Ascending aorta (tissue), 2 donors: ENCODE measurements at places on chromosomes 11 and 22. TPM values are rescaled to one million over a fixed set of nuclear protein-coding genes. Genes with fewer than 3 reads are reported as not detected.

The FIBIN gene
- 59.1 TPM for total RNA-seq

The KCNK4 gene
- not detected for total RNA-seq

- H3K27me3 ChIP-seq, result no peaks in the 10 kb centered on the region
- no peak overlapping the region for H3K4me3 ChIP-seq
- H3K36me3 ChIP-seq, result no peaks in the 10 kb centered on the region
Observed at GRCh38 chr11:111452146-111452545, 60.0 kb downstream of the BTG4 start.

DNA sequence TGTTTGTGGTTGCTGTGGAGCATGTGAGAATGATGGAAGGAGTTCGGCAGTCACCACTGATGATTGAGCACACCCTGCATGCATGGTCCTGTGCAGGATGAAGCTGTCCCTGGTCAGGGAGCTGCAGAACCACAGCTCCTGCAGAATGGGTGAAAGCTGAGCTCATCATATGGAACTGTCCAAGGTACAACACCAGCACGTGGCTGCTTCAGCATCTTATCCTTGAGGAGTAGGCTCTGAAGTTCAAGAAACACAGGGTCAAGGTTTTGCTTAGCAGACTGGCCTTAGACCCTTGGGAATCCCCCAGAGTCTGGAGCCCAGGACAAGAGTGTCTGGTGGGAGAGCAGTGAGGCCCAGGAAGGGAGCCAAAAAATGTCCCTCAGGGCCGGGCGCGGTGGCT is 182.4 kb upstream of the LARGE1 start:
- no peak overlapping the region for H3K27ac ChIP-seq
- no peaks in the 10 kb centered on the region for H3K4me1 ChIP-seq
- no peaks in the 10 kb centered on the region for H3K27me3 ChIP-seq
- DNase-seq, result no peak

- no peak for DNase-seq
- no peak overlapping the region for H3K4me3 ChIP-seq
- H3K4me1 ChIP-seq, result peaks cover 9% of the 10 kb centered on the region
- no peaks in the 10 kb centered on the region for H3K36me3 ChIP-seq
- H3K27ac ChIP-seq, result no peak overlapping the region
Observed at GRCh38 chr22:24466716-24467328, 28.3 kb upstream of the UPB1 start.

The SPDYC gene
- not detected for total RNA-seq

DNA sequence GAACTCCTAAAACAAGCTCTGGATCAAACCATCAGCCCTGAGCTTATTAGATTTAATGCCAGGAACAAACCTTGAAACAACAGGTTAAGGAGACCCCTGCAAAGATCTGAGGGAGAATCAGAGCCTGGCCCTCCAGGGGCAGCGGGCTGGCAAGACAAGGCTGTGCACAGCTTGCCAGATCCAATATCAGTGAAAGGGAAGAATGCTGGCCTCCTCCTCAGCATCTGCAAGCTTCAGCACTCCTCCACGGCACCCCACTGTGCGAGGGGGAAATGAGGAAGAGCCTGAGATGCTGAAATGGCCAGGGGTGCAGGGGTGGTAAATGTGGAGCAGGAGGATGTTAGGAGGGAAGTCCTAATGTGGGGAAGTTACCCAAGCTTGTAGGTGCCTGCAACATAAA is 167.0 kb downstream of the TENM4 start:
- no peaks in the 10 kb centered on the region for H3K4me1 ChIP-seq
- H3K27ac ChIP-seq, result no peak overlapping the region
- DNase-seq, result no peak
- no peak overlapping the region for H3K4me3 ChIP-seq

The OR2D3 gene
- not detected for total RNA-seq

The PRODH gene
- total RNA-seq, result 1.4 TPM

DNA sequence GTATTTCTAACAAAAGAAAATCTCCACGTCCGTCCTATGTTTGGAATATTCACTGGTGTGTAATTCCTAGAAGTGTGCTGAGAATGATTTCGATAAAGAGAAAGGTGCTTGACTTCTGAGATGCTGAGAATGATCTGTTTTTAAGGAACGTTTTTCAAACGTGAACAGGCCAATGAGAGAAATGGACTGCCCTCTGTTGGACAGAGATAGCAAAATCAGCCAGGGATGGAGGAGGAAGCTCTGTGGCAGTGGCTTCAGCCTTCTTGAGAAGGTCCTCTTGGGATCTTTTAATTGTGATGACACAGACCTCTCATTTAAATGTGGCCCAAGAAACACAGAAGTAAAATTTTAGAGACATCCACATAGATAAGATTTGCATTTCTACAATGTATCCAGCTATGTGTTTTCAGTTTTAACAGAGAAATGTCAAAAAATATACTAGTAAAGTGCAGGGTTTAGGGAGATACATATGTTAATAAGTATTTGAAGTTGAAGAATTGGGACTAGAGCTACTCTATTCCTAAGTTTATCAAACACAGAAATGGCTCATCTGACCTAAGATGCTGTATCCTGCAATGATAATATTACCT is 84.0 kb upstream of the RCN1 start:
- no peak overlapping the region for H3K4me3 ChIP-seq
- no peaks in the 10 kb centered on the region for H3K36me3 ChIP-seq
- DNase-seq, result no peak
- no peaks in the 10 kb centered on the region for H3K27me3 ChIP-seq
- H3K4me1 ChIP-seq, result no peaks in the 10 kb centered on the region
- no peak overlapping the region for H3K27ac ChIP-seq

The PTS gene
- 13.5 TPM for total RNA-seq

- no peaks in the 10 kb centered on the region for H3K27me3 ChIP-seq
- DNase-seq, result no peak
- no peaks in the 10 kb centered on the region for H3K36me3 ChIP-seq
- no peak overlapping the region for H3K27ac ChIP-seq
- H3K4me3 ChIP-seq, result no peak overlapping the region
Observed at GRCh38 chr11:93432247-93432646, 101.7 kb downstream of the DEUP1 start.

GRCh38 chr11:64859542-64860414 is 15.3 kb upstream of the CDC42BPG start:
- peaks cover 43% of the 10 kb centered on the region for H3K4me1 ChIP-seq

DNA sequence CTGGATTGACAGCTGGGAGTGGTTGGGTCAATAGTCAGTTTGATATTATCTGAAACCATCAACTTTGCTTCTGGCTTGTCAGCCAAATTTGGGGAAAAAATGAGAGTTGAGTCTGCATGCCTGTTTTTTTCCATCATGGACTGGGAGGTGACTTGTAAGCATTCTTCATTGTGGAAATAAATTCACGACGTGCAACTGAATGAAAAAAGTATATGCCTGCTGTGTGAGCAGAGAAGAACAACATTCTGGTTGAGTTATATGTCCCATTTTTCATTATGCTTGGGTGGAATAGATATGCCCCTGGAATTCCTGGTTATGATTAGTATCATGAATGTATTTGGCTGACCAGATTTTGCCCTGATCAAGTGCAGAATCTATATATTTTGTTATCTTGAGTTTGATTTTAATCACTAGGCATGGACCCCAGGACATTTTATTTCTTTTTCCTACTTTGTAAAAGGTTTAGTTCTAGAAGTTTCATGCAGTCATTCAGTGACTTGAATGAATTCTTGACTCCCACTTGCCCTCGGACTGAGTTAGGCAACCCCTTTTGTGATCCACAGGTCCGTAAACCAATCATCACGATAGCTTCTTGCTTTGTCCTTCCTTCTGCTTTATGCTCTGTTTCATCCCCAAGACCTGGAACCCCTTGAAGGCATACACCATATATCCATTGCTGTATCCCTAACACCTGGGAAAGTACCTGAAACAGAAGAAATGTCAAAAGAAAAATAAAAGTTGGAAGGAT is 205.8 kb downstream of the NAV2 start:
- no peaks in the 10 kb centered on the region for H3K27me3 ChIP-seq
- H3K4me3 ChIP-seq, result no peak overlapping the region
- peaks cover 24% of the 10 kb centered on the region for H3K36me3 ChIP-seq
- no peak for DNase-seq

The SPI1 gene
- total RNA-seq, result 98.2 TPM

- no peak overlapping the region for H3K4me3 ChIP-seq
- no peaks in the 10 kb centered on the region for H3K4me1 ChIP-seq
- H3K27me3 ChIP-seq, result no peaks in the 10 kb centered on the region
- H3K36me3 ChIP-seq, result no peaks in the 10 kb centered on the region
Observed at GRCh38 chr22:22710719-22711531, 66.5 kb downstream of the GGTLC2 start.

The RPLP2 gene
- total RNA-seq, result 897 TPM

DNA sequence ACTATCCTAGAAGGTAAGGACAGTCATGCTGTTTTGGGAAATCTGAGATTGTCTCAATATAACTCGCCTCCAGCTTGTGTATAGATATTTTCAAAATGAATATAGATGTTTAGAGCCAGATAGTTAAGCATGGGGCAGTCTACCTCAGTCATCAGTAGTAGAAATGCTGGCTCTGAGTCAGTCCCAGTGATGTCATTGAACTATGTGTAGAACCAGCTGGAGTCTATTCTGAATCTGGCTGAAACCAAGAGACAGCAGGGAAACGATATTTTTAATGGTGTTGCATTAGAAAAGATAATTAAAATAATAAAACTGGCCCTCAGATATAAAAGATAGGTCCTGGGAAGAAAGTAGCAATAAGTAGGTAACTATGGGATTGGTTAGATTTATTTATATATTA is 25.9 kb downstream of the PIWIL4 start:
- H3K4me1 ChIP-seq, result no peaks in the 10 kb centered on the region
- H3K27ac ChIP-seq, result no peak overlapping the region
- no peak overlapping the region for H3K4me3 ChIP-seq
- H3K27me3 ChIP-seq, result no peaks in the 10 kb centered on the region
- H3K36me3 ChIP-seq, result peaks cover 17% of the 10 kb centered on the region

The TEX12 gene
- not detected for total RNA-seq

- H3K4me1 ChIP-seq, result no peaks in the 10 kb centered on the region
- H3K4me3 ChIP-seq, result no peak overlapping the region
- DNase-seq, result no peak
- H3K27ac ChIP-seq, result no peak overlapping the region
- H3K36me3 ChIP-seq, result peaks cover 12% of the 10 kb centered on the region
Observed at GRCh38 chr22:23688121-23688520, 2.7 kb upstream of the RGL4 start.

GRCh38 chr11:44952082-44952481 is 1.4 kb upstream of the TP53I11 start:
- DNase-seq, result no peak
- no peaks in the 10 kb centered on the region for H3K36me3 ChIP-seq
- H3K4me3 ChIP-seq, result no peak overlapping the region
- no peaks in the 10 kb centered on the region for H3K27me3 ChIP-seq
- no peaks in the 10 kb centered on the region for H3K4me1 ChIP-seq

- no peaks in the 10 kb centered on the region for H3K36me3 ChIP-seq
- no peaks in the 10 kb centered on the region for H3K4me1 ChIP-seq
- H3K27ac ChIP-seq, result no peak overlapping the region
- H3K4me3 ChIP-seq, result no peak overlapping the region
Observed at GRCh38 chr22:49042877-49043859, 784.5 kb downstream of the BRD1 start.

DNA sequence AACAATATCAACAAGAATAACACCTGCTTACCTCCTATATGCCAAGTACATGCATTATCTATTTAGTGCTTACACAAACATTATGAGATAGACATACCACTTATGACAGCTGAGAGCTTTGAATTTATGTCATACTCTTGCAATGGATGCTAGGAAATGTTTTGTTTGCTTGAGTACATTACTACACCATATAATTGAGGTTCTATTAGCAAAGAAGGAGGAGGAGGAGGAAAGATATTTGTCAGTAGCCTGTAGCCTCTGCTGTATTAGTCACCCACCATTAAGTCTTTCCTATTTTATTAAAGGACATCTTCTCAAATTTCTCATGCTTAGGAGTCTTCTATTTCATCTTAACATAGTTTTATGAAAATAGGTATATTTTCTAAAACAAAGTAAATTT is 6.4 kb downstream of the ANO5 start:
- H3K4me3 ChIP-seq, result no peak overlapping the region
- H3K4me1 ChIP-seq, result no peaks in the 10 kb centered on the region
- no peaks in the 10 kb centered on the region for H3K27me3 ChIP-seq

The TRIM49 gene
- not detected for total RNA-seq

DNA sequence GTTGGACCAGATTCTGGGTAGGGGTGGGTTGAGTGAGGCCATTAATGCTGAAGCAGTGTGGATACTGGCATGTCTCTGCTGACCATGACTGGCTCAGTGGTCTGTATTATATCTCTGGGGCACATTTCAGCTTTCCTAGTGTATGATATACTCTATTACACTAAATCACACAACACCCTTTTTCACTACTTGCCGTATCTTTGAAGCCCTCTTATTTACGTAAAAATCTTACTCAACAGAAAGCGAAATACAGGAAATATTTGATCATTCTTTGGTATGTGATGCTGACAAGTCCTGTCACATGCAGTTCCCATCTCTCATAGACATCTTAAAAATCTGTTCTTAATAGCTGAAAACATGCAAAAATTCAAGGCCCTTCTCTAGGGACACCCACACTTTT is 40.3 kb downstream of the OR5B17 start:
- H3K36me3 ChIP-seq, result no peaks in the 10 kb centered on the region
- H3K27ac ChIP-seq, result no peak overlapping the region
- no peaks in the 10 kb centered on the region for H3K4me1 ChIP-seq
- H3K4me3 ChIP-seq, result no peak overlapping the region

DNA sequence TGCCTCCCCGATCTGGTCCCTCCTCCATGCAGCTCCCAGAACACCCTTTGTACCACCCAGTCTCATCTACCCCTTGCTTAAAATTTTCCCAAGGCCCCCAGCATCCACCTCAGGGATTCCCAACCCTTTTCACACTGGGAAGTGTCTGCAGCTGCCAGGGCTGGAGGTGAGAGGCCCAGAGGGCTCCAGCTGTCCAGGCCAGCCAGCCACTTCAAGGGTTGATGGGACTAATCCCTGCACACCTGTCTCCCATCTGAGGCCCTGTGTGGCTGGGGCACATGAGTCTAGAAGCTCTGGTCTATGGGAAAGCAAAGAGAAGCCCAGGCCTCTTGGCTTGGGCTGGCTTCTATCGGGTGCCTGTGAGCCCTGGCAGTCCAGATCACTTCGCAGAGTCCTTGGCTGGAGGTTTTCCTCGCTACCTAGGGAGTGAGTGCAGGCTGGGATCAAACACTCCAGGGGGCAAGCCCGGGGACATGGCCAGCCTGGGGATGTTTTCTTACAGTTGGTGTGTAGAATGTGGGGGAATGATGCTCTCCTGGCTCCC is 41.1 kb upstream of the TPBGL start:
- no peaks in the 10 kb centered on the region for H3K36me3 ChIP-seq
- DNase-seq, result no peak
- H3K4me3 ChIP-seq, result no peak overlapping the region
- no peaks in the 10 kb centered on the region for H3K4me1 ChIP-seq
- H3K27ac ChIP-seq, result no peak overlapping the region

DNA sequence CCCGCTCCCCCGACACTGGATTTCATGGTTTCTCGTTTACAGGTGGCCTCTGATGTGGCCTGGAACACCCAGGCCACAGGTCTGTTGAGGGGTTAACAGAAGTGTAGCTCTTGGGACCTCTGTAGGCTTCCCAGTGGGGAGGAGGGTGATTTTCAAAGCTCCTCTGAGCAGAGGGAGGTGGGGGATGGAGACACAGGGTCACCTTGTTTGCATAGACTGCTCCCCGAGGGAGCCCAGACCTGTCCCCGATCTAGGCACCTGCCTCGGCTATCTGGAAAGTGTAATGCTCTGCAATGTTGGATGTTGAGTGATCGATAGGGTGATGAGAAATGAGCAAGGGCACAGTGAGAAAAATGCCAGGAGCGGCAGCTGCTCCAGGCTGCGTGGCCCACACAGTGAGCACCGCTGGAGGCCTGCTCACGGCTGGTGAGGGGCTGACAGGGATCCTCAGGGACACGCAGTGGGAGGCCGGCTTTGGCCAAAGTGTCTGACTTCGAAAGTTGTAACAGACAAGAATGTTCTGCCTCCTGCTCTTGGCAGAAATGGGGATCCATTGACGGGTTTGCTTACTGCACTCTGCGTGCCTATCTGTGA is 594.1 kb downstream of the BRD1 start:
- H3K27me3 ChIP-seq, result no peaks in the 10 kb centered on the region
- H3K4me1 ChIP-seq, result no peaks in the 10 kb centered on the region
- H3K4me3 ChIP-seq, result no peak overlapping the region
- no peak overlapping the region for H3K27ac ChIP-seq

The CYB5R2 gene
- 35.8 TPM for total RNA-seq

The DNAJB7 gene
- total RNA-seq, result not detected
